Endothelial cell of umbilical vein (primary cell): ENCODE measurements at places on chromosomes 16 and 17.
A peak's percentile ranks its signal among the peaks of the same experiment; 100 is the strongest.

DNA sequence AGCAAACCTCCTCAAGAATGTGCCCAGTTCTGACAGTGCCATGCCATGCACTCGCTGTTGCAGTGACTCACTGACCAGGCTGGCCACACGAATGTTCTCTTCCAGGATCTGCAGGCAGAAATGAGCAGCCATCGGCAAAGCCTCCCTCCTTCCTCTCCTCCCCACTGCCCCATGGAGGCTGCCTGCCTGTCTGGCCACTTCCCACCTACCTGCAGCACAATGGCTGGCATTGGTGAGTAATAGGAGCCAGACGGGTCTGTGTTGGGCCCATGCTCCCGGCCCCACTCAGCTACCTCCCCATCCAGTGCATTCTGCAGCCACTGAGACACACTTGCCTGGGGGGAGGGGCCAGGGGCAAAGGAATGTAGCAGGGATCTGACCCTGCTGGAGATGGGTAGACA, 2.8 kb upstream of the MATCAP1 start:
- DNase-seq, result no peak

GRCh38 chr17:33522623-33523022, 229.5 kb upstream of the ASIC2 start:
- DNase-seq, result no peak

DNA sequence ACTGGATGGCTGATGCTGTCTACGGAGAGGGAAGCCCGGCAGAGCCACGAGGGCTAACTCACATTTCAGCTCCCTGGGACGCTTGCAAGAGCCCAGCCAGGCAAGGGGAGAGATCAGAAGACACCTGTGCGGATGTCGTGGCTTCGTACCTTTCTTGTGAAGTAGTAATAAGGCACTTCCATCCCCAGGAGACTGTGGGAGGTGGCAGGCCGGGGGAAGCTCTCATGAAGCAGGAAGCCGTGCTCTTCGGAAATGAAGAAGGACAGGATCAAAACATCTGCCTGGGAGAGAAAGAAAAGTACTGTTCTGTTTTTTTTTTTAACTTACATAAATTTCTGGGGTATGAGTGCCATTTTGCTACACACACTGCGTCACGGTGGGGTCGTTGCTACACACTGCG, 28.4 kb downstream of the TMEM204 start:
- no peak for DNase-seq

GRCh38 chr16:49023050-49023449, 258.6 kb downstream of the CBLN1 start:
- no peak for DNase-seq

DNA sequence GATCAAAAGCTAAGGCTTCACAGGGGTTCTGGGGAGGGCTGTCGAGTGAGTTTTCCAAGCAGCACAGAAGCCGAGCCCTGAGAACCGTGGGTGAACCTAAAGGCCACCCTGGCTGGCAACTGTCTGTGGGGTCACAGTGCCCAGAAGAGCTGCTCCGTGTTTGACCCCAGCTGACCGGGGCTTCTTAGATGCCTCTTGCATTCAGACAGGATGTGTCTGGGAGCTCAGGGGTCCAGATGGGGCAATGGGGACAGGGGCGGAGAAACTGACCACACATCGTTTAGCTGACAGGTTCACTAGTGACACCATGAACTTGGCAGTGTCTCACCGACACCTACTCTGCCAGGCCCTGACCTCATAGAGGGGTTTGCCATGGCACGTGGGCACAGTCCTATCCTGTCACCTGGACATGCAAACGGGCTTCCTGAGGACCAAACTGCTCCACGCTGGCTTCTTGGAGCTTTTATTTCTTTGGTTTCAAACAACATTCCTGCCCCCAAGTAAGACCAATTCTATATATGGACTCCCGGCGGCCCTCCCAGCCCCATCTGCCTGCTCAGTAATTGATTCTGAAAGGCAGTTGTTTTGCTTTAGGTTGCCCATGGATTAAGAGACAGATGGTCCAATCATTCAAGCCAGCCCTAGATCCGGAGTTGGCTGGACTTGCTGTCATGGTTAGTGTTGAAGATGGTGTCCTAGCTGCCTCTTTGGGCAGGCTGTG, 22.2 kb downstream of the WSCD1 start:
- no peak for DNase-seq

DNA sequence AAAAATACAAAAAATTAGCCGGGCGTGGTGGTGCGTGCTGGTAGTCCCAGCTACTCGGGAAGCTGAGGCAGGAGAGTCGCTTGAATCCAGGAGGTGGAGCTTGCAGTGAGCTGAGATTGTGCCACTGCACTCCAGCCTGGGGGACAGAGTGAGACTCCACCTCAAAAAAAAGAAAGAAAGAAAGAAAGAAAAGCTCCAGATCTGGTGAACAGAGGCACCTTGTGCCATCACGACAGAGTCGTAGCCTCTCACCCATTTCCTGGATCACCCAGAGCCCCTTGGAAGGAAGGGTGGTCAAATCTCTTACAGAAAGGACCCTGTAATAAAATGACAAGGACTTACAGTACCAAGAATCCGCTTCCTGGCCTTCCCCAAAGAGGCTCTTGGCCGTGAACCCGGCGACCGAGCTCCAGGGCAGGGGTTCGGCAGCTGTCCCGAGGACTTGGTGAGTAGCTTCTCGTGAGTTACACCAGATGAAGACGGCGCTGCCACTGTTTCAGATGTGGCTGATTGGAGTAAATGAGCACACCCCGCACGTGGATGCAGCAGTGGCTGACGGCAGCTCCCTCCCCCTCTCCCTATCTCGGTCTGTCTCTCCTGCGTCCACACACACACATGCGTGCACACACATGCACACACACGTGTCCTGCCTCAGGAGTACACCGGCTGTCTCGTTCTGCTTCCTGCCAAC, 13.5 kb downstream of the LGALS3BP start:
- no peak for DNase-seq

GRCh38 chr17:19361944-19362276, 613 bp downstream of the B9D1 start:
- no peak for DNase-seq

DNA sequence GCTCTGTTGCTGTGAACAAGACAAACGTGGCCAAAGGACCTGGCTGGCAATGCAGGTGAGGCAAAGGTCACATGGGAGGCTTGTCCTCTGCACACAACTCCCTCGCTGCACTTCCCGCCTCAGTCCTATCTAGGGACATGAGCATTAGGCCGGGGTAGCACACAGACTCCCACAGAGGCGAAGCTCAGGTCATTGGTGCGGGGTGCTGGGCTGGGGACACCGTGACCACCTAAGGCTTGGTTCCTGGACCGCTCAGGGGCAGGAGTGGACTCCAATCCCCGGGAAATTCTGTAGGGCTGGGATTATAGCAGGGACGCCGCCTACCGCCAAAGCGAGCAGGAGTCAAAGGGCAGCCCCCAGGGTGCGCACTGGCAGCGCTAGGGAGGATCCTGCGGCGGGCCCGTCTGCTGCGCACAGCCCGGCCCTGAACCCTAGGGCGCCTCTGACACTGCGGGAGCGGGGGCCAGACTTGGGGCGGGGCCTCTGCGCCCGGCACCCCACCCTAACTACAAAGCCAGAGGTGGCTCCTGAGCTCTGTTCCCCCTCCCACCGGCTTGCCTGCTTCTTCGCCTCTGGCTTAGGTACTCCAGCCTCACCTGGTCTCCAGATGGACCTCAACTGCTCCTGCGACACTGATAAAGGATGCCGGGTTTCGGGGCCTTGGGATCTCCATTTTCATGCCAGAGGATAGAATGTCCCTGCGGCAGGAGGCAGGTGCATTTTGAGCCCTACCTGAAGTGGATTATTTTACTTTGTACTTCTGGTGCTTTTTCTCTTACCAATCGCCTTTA, 3.9 kb upstream of the MT1B start:
- DNase-seq, result no peak

DNA sequence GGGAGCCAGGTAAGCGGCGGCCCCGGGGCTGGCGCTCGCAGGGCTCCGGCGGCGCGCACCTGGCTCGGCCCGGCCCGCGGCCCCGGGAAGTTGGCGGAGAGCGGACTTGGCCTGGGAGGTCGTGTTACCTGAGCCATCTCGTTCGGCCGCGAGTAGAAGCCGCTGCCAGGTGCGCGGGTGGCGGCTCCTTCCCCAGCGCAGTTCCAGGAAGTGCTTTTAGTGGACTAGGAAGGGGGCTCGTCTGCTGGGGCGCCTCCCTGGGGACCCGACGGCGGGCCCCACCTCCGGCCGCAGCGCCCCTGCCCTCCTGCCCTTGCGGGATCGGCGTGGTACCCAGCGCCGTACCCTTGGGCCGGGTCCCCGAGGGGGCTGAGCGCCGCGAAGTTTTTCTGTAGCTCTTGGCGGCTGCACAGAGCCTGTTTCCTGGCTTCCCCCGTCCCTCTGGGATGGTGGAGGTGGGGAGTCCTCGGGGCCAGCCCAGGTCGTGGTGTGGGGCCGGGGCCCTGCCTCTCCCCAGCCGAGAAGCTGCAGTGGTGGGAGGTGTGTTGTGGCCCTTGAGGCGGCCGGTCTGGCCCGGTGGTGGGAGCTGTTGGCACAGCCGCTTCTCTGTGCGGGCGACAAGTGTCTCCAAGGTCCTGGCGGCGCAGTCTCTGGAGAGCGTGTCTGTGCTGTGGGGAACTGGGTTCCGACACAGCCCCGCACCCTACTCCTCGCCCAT, 96.9 kb downstream of the RAB11FIP4 start:
- DNase-seq, result no peak

DNA sequence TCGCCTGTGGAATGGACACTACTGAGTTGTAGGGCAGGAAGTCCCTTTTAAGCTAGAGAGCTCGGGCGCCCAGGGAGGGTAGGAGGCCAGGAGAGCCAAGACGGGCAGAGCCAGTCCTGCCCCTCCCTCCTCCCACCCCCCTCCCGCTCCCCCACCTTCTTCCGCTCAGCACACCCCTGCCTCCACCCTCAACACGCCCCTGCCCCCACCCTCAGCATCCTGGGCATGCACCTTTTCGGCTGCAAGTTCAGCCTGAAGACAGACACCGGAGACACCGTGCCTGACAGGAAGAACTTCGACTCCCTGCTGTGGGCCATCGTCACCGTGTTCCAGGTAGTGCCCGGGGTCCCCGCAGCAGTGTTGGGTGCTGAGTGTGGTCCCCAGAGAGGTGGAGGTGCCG, 18.3 kb downstream of the TPSG1 start:
- no peak for DNase-seq

DNA sequence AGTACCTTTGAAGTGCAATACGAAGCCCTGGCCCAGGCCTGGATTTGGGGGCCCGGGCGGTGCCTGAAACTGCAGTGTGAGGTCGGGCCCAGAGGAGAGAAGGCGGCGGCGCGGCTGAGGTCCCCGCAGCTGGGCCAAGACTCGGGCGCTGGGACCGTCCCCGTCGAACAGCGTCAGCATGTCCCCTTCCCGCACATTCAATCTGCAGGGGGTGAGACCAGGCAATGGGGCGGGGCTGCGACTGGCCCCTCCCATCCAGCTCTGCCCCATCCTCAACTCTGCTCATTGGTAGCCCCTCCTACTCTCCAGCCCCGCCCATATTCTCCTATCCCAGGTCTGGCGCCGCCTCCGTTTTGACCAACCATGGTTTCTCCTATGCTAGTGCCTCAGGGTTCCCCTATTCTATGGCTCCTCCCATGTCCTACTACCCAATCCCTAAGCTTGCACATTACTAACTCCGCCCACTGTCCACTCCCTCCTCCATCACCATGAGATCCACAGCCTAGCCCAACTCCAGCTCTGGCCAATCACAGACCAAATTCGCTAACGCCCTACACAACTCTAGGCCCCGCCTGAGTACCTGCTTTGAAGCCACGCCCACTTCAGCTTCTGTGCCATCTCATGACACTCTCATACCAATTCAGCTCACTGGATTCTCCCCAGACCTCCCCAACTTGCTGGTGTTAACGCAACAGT, 14.4 kb upstream of the CDIPT start:
- DNase-seq, result peak; percentile 15

GRCh38 chr17:73660366-73660765, 16.1 kb upstream of the SDK2 start:
- DNase-seq, result no peak

DNA sequence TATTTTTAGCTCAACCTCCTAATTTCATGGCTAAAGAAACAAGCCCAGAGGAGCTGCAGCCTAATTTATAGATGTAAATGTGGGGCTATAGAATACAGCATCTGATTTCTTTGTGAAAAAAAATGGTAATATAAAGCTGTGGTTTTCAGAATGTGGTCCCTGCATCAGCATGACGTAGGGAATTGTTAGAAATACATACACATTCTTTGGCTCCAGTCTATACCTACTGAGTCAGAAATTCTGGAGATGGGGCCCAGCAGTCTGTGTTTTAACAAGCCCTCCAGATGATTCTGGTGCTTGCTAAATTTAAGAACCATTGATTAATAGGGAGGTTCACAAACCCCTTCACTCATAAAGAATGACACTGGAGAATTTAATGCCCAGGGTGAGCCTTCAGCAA, 18.1 kb upstream of the MYH8 start:
- DNase-seq, result no peak
